ENCODE measurements at places on chromosomes 5 and 9. TPM values are rescaled to one million over a fixed set of nuclear protein-coding genes. Genes with fewer than 3 reads are reported as not detected.

Gene PIP5K1B
- total RNA-seq: 1.7 TPM

Gene FREM1
- total RNA-seq: 0.44 TPM

Gene MRRF
- 31.6 TPM for total RNA-seq

Gene OSMR
- total RNA-seq: 1.5 TPM

Gene PCDHA9
- 0.46 TPM for total RNA-seq

Gene SLC36A2
- 0.07 TPM for total RNA-seq

Gene CDH6
- 10.8 TPM for total RNA-seq

Gene FYB1
- not detected for total RNA-seq

DNA sequence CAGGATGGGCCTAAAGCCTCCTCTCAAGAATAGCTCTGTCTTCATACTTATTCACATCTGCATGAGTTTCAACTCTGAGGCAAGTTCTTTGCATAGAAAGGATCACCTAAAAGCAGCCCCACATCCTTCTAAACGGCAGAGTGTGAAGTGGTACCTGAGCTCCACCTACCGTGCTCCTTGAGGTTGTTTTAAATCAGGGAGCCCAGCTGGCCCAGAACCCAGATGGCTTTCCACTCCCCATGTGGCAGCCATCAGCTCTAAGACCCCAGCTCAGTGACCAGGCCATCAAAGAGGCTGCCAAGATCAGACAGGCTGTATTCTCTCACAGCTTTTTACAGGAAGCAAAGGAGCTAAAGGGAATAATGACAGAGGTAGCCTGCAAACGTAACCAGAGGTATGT, 299.3 kb downstream of the RASEF start:
- no peak overlapping the region for H3K27ac ChIP-seq
- H3K4me1 ChIP-seq: 0 out of 2 replicates have a peak, but pooled peaks cover 4% of the 10 kb centered on the region
- no peak for DNase-seq
- H3K36me3 ChIP-seq: no peaks in the 10 kb centered on the region
- no peaks in the 10 kb centered on the region for H3K27me3 ChIP-seq

DNA sequence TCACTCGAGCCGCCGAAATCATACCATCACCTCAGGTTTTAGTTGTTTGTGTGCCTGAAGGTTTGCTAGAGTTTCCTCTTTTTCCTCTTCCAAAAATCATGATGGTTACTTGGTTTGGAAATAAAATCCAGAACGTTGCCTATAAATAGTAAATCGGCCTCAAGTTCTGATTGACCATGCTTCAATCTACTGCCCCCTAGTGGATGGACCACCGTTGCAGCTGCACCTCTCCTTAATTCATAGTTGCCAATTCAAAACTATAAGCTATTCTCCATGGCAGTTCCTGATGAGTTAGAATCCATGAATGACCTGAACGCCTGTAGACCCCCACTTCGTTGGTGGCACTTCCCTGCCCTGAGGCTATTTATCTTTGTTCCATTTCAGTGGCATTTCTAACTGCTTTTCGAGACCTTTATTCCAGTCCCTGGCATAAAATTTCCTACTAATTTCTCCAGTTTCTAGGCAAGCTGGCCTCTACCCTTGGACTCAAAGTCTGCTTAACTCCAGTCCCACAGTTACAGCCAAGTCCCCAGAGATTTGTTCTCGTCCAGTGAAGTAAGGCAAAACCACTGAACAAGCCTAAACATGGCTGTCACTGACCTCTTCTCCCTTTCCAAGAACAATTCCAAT, 422.6 kb downstream of the EFNA5 start:
- no peaks in the 10 kb centered on the region for H3K27me3 ChIP-seq
- no peaks in the 10 kb centered on the region for H3K4me1 ChIP-seq
- DNase-seq: peak; percentile 66

GRCh38 chr5:59332236-59332973, 561.1 kb downstream of the PDE4D start:
- no peaks in the 10 kb centered on the region for H3K27me3 ChIP-seq
- H3K4me1 ChIP-seq: no peaks in the 10 kb centered on the region
- no peak for DNase-seq
- H3K4me3 ChIP-seq: no peak overlapping the region

- peaks cover 5% of the 10 kb centered on the region for H3K27me3 ChIP-seq
- no peaks in the 10 kb centered on the region for H3K4me1 ChIP-seq
- H3K27ac ChIP-seq: no peak overlapping the region
- DNase-seq: no peak
Measured at GRCh38 chr5:100761192-100761591, 141.9 kb downstream of the ST8SIA4 start.

GRCh38 chr9:81239388-81239787, 450.0 kb downstream of the TLE1 start:
- no peaks in the 10 kb centered on the region for H3K36me3 ChIP-seq
- no peak overlapping the region for H3K27ac ChIP-seq
- no peaks in the 10 kb centered on the region for H3K27me3 ChIP-seq
- H3K4me3 ChIP-seq: no peak overlapping the region

DNA sequence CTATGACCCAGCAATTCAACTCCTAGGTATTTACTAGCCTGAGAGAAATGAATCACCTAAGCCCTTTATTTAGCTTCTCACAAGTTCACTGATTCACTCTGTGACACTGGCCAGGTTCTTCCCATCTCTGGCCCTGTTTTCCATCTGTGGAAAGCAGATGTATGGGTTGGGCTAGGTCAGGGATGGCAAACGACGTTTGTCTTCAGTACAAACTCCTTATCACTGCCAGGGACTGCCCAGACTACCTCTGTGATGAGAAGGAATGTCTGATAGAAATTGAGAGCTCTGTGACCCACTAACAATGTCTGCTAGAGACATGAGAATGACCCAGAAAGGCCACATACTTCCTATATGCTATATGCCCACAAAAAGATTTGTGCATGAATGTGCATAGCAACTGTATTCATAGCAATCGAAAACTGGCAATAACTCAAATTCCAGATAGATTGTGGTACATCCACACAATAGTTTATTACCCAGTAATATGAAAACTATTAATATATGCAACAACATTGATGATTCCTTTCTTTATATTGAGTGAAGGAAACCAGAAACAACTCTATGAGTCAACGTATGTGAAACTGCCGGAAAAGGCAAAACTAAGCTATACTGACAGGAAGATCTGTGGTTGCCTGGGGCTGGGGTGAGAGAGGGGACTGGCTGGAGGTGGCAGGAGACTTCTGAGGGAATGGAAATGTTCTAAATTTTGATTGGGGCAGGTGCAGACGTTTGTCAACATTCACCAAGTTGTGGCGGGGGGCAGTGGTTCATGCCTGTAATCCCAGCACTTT, 32.0 kb upstream of the ADAM19 start:
- no peaks in the 10 kb centered on the region for H3K27me3 ChIP-seq
- no peak overlapping the region for H3K27ac ChIP-seq
- H3K4me3 ChIP-seq: no peak overlapping the region
- no peaks in the 10 kb centered on the region for H3K36me3 ChIP-seq
- DNase-seq: no peak
- H3K4me1 ChIP-seq: no peaks in the 10 kb centered on the region

DNA sequence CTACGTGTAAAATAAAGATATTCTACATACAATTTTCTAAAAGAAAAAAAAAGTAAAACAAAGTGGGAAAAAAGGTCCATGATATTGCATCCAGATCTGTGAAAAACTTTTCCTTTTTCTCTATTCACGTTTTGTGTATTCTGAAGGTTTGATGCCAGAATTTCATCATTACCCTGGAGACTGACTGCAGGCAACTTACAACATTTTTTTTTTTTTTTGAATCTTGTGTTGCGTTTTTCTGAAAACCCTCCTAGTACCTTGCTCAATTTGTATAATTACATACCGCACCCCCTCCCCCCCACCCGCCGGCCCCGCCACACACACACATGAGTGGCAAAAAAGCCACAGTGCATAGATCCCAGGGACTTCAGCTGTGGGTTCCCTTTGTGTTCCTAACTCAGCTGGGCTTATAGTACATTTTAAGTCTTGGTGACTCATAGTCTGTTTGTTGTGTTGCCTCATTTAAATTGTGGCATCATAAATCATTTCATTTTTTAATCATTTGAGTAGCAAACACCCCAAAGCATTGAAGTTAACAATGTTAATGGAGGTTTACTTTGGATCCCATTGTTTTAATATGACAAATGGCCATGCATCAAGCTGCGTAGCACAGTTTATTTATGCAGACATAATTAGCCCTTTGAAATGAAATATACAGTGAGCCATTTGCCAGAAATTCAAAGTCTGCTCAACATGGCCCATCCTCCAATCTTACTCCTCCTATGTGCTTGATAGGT, 36.0 kb downstream of the PRDM6 start:
- no peaks in the 10 kb centered on the region for H3K36me3 ChIP-seq
- no peak overlapping the region for H3K4me3 ChIP-seq
- DNase-seq: no peak
- no peak overlapping the region for H3K27ac ChIP-seq
- no peaks in the 10 kb centered on the region for H3K27me3 ChIP-seq
- no peaks in the 10 kb centered on the region for H3K4me1 ChIP-seq

DNA sequence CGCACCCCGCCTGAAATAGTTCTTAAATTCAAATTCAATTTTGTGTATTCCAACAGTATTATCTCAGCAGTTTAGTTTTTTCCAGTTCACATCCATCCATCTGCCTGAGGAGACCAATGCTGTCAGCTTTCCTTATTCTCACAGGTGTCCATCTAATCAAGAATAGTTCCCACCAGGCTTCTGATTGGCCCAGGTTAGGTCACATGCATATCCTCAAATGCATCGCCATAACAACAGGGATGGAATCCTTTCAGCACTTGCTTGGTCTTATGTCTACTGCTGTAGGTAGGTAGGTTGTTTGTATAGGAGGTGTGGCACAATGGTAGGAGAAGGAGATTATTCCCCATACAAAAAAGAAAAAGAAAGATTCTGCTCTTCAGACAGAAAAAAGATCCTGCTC, 91.2 kb downstream of the UBE2R2 start:
- no peak overlapping the region for H3K27ac ChIP-seq
- peaks cover 22% of the 10 kb centered on the region for H3K36me3 ChIP-seq
- H3K4me3 ChIP-seq: no peak overlapping the region
- no peaks in the 10 kb centered on the region for H3K4me1 ChIP-seq
- no peak for DNase-seq

- no peak for DNase-seq
- peaks cover 7% of the 10 kb centered on the region for H3K4me1 ChIP-seq
- no peaks in the 10 kb centered on the region for H3K27me3 ChIP-seq
- H3K36me3 ChIP-seq: no peaks in the 10 kb centered on the region
Measured at GRCh38 chr9:113479174-113479621, 15.7 kb downstream of the RGS3 start.

DNA sequence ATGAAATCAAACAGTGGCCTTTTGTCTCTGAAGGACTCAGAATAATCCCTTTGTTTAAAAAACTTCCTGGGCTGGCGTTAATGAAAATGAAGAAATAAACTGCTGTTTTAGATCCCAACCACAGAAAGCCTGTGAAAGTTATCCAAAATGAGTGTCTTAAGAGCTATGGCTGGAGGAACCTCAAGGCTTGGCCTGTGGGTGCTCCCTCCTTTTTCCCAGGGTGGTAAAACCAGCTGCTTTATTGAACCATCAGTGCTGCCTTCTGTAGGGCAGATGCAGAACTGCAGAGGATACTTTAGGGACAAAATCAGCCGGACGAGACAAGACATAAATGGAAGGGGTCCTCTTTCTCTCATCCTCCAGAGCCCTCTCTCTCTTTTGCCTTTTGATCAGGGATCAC, 100.9 kb downstream of the SMARCA2 start:
- H3K27me3 ChIP-seq: no peaks in the 10 kb centered on the region
- H3K27ac ChIP-seq: no peak overlapping the region
- no peak overlapping the region for H3K4me3 ChIP-seq
- no peaks in the 10 kb centered on the region for H3K4me1 ChIP-seq

DNA sequence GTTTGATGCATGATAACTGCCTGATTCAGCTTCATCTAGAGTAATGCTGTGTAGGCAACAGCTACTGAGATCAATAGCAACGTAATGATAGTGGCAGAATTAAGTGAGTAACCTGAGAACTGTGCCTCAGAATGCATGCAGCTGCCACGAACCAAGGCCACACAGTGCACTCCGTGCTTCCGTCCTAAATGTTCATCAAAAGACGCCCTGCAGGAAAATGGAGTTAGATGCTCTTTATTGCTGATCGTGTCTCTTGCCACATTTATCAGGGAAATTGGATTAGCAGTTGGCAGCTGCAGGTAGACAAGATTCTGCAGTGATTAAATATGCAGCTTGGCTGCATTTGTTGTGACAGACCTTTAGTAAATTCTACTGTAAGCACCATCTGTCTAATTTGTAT, 107.7 kb upstream of the TLX3 start:
- H3K27me3 ChIP-seq: no peaks in the 10 kb centered on the region
- no peaks in the 10 kb centered on the region for H3K4me1 ChIP-seq
- H3K4me3 ChIP-seq: no peak overlapping the region
- no peak for DNase-seq
- H3K27ac ChIP-seq: no peak overlapping the region
- no peaks in the 10 kb centered on the region for H3K36me3 ChIP-seq

- no peaks in the 10 kb centered on the region for H3K27me3 ChIP-seq
- H3K27ac ChIP-seq: no peak overlapping the region
- no peak overlapping the region for H3K4me3 ChIP-seq
- no peaks in the 10 kb centered on the region for H3K4me1 ChIP-seq
- peaks cover 10% of the 10 kb centered on the region for H3K36me3 ChIP-seq
Measured at GRCh38 chr9:94802793-94803192, 76.3 kb downstream of the AOPEP start.

DNA sequence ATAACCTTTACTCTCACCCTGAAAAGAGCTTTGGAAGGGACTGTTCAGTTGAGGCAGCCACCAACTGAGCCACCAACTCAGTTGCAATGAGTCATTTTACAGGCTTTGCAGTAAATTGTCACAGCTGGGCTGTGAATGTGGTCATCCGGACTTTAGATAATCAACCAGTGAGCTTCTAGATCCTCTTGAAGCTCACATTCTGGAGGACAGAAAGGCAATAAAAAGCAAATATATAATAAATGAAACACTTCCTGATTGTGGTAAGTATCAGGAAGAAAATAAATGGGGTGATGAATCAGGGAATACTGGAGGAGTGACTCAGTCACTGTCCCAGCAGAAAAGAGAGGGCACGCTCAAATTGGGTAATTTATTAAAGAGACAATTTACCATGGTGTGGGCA, 13.2 kb upstream of the C5orf58 start:
- H3K36me3 ChIP-seq: no peaks in the 10 kb centered on the region
- no peak for DNase-seq
- no peak overlapping the region for H3K4me3 ChIP-seq
- H3K4me1 ChIP-seq: no peaks in the 10 kb centered on the region
- H3K27me3 ChIP-seq: 0 out of 2 replicates have a peak, but pooled peaks cover 2% of the 10 kb centered on the region

DNA sequence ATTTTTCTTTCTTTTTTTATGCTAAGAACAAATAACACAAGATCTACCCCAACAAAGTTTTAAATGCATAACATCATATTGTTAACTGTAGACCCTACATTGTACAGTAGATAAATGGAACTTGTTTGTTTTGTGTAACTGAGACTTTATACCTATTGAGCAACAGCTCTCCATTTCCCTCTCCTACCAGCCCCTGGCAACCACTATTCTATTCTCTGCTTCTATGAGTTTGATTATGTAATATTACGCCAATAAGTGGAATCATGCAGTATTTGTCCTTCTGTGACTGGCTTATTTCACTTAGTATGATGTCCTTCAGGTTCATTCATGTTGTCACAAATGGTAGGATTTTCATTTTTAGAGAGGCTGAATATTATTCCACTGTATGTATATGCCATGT, 308.2 kb upstream of the PRR16 start:
- H3K27ac ChIP-seq: no peak overlapping the region
- no peak overlapping the region for H3K4me3 ChIP-seq
- H3K27me3 ChIP-seq: no peaks in the 10 kb centered on the region
- no peaks in the 10 kb centered on the region for H3K4me1 ChIP-seq

- H3K4me1 ChIP-seq: no peaks in the 10 kb centered on the region
- H3K36me3 ChIP-seq: peaks cover 9% of the 10 kb centered on the region
- no peak for DNase-seq
- H3K27me3 ChIP-seq: no peaks in the 10 kb centered on the region
Measured at GRCh38 chr9:69386651-69387050, 61.6 kb downstream of the ENTREP1 start.

GRCh38 chr9:35746583-35746982, 2.4 kb downstream of the GBA2 start:
- peaks cover 3% of the 10 kb centered on the region for H3K4me1 ChIP-seq
- peak overlapping the region; percentile 93 for H3K4me3 ChIP-seq
- no peaks in the 10 kb centered on the region for H3K27me3 ChIP-seq
- no peak overlapping the region for H3K27ac ChIP-seq
- peaks cover 65% of the 10 kb centered on the region for H3K36me3 ChIP-seq
- no peak for DNase-seq
